Psoas muscle (tissue), 8 donors: ENCODE measurements at places on chromosomes 16 and 17. TPM values are rescaled to one million over a fixed set of nuclear protein-coding genes. Genes with fewer than 3 reads are reported as not detected.
A peak's percentile ranks its signal among the peaks of the same experiment; 100 is the strongest.

- DNase-seq, result no peak
Measured at GRCh38 chr16:19213885-19214284, 45.8 kb downstream of the SYT17 start.

- no peak for DNase-seq
Measured at GRCh38 chr17:47641202-47641601, 8.5 kb upstream of the KPNB1 start.

GRCh38 chr16:58459344-58460218 lies 40.4 kb upstream of the NDRG4 start:
- DNase-seq, result no peak

DNA sequence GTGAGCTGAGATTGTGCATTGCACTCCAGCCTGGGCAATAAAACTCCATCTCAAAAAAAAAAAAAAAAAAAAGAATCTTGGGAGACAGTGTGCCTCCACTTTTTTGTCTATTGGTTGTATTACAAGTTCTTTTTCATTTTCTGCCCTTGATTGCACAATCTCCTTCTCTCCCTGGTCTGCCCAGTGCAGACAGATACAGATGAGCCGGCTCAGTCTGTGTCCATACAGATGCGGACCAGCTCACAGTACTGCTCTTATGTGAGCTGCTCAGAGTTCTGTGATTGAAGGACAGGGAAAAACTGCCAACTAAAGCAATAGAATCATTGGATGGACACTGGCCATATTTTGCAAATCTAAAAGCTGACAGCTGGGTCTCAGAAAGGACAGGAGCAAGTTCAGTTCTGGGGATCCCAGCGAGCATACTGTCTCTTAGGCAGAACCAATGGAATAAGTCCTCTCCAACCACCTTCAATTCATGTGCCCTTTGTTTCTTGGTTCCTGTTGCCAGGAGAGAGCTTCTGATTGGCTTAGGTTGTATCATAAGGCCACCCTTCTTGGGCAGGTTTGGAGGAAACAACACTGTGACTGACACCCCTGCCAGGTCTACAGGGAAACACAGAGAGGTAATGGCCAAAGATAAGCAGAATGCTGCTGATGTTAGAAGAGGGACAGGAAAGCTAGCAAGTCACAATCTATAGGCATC lies 495.6 kb upstream of the HSBP1 start:
- no peak for DNase-seq

GRCh38 chr17:34360601-34361270 lies 2.3 kb downstream of the CCL1 start:
- DNase-seq, result no peak

GRCh38 chr17:50697663-50698272 lies 9.9 kb downstream of the ANKRD40 start:
- DNase-seq, result no peak

DNA sequence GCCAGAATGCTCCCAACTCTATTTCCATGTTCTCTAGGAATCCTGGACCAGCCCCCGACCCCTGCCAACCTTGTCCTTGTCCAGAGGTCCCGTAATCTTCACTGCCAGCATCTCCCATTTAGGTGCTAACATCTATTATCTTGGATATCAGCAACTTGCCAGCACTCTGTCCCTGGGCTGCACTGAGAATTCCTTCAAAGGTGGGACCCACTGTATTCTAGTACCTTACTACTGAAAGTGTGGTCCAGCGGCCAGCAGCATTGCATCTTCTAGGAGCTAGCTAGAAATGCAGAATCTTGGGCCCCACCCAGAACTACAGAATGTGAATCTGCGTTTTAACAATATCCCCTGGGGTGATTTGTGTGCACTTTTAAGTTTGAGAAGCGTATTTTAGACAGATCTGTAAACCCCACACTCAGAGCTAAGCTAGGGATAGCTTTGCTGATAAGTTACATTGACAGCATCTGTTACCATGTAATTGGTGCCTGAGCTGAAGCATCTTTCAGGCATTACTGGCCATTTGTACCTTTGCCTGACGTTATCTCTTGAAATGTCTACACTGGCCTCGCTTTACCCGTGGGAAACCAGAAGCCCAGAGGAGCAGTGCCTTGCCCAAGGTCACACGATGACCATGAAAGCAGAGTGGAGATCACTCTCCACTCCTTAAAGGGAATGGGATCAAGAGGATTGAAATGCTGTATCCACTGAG lies 8.3 kb downstream of the ABAT start:
- DNase-seq, result no peak

GRCh38 chr16:49431591-49432290 lies 58.1 kb downstream of the C16orf78 start:
- no peak for DNase-seq

DNA sequence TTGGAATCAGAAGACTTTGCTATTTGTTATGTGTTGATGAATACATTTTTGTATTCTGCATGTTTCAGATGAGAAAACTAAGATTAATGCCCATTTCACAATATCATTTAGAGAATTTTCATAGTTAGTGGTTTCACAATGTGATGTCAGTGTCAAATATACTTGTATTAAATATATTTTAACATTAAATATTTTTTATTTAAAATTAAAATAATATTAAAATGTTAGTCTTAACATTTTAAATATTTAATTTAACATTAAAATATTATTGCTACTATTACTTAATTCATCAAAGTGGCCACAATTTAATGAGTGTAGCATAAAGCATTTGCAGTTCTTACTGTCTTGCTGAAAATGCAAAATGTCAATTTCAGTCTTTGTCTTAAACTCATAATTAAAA lies 478.8 kb downstream of the KCNJ2 start:
- no peak for DNase-seq

- no peak for DNase-seq
Measured at GRCh38 chr16:26493751-26494150, 573.0 kb upstream of the C16orf82 start.

GRCh38 chr16:70778901-70779309 lies 22.1 kb downstream of the VAC14 start:
- DNase-seq, result peak; percentile 82

- peak; percentile 85 for DNase-seq
Measured at GRCh38 chr17:76506408-76507345, 5.5 kb upstream of the RHBDF2 start.

DNA sequence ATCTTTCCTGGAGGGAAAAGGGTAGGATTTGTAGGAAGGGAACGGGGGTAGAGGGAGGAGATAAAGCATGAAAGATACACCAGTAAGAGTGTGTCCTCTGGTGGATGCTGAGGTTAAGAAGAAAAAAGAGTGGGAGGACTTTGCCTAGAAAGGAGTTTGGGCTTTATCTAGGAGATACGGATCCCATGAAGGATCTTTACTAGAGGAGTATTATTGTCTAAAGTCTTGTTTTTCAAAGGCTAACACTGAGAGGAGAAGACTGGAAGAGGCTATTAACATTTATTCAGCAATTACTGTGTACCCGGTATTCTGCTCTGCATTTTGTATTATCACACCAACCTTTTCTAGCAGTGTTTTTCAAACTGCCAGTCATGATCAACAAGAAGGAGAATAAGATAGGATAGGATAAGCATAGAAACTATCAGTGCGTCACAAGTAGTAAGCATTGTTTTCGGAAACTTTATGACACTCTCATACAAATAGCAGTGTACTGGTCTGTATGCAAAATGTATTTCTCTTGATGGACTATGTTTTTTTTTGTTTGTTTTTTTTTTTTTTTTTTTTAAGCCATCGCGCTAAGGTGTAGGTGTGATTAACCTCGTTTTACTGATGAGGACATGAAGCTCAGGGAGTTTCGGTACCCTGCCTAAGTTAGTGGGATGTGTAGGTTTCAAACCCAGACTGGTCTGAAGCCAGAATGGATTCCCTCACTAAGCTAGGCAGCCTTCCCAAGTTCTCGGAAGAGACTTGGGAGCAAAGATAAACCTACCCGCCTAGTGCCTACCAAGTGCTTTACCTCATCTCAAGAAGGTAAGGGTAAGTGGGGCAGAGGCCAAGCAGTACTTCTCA lies 1.3 kb upstream of the SP2 start:
- no peak for DNase-seq

- DNase-seq, result peak; percentile 96
Measured at GRCh38 chr17:81871387-81872230, 472 bp upstream of the ARHGDIA start.

- DNase-seq, result no peak
Measured at GRCh38 chr17:57735230-57735629, 9.9 kb downstream of the CCDC182 start.

DNA sequence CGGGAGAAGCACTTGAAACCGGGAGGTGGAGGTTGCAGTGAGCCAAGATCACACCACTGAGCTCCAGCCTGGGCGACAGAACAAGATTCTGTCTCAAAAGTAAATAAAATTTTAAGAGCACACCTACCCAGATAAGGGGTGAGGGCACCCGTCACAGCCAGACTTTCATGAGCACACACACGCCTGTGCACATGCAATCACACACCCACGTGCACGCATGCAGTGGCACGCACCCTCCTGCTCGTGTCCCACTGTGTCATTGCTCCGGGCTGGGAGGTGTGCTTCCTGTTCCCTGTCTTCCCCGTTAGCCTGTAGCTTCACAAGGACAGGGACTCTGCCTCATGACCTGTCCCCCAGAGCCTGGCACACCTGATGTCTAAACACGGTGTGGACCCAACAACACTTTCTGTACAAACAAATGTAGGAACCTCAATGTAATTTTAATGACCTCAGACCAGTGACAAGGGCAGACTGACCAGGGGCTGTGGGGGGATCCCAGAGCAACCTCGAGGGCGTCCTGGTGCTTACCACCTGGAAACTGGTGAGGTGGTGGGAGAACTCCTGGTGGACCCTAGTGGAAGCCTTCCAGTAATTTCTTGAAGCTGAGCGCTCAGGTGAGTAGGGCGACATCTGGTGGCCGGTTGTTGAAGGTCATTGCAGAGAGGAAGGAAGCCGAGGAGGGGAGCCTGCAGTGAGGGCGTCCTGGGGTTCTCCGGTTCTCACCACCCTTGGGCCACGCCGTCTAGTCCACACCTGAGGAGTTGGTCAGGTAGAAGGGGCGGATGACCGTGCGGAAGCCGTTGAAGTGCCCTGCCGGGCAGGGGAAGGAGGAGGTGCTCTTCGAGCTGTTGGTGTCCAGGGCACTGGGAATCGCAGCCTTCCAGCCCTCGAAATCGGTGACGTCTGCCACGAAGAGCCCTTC lies 8.6 kb downstream of the LGALS3BP start:
- DNase-seq, result peak; percentile 79

DNA sequence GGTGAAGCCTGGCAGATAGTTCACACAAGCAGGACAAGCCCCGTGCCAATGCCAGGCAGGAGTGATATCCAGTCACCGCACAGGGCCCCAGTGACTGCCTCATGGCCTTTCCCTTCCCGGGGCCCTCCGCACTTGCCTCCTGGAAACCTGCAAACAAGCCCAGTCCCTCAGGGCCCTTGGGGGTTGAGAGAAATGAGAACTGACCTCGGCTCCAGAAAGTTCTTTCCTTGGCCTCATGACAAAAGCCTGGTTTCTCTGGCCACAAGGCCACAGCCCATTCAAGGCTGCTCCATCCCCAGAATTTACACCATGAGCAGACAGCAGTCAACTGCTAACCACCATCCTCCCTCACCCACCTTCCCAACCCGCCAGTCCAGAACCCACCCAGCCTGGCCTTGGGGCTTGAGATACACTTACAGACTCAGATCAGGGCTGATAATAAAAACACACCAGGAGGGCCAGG lies 77.6 kb downstream of the CCDC182 start:
- no peak for DNase-seq

GRCh38 chr17:81398832-81399411 lies 3.7 kb downstream of the BAHCC1 start:
- peak; percentile 66 for DNase-seq

GRCh38 chr16:75248142-75248535 lies 3.3 kb downstream of the BCAR1 start:
- DNase-seq, result no peak

- no peak for DNase-seq
Measured at GRCh38 chr16:47029724-47030123, 56.2 kb upstream of the DNAJA2 start.

DNA sequence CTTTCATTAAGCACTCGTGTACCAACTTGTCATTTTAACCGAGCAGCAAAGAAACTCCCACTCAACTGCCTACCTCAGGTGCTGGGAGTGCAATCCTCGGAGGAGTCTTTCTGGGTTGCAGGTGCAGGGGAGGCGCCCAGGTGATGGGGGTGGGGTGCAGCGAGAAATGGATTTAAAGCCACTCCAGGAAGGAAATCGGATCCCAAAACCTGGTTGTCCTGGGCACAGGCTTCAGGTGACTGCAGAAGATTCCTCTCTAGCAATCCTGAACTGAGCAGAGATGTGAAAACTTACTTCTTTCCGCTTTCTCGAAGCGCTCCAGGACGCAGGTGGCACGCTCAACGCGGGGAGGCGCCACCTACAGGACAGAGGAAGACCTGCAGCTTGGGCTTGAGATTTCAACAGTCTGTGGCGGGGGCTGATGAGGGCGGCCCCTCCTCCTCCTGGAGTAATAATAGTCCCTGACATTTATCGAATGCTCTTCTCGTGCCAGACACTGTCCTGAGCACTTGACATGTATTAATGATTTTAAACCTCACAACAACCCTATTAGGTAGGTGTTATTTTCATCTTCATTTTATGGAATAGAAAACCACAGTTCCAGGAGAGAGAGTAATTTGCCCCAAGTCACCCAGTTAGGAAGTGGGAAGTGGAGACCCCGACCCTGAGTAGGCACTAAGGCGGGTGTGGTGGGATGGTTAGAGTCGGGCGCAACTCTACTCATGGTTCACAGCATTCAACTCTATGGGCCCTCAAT lies 27.2 kb upstream of the SKAP1 start:
- peak; percentile 56 for DNase-seq

The C17orf50 gene
- total RNA-seq, result not detected

The MT4 gene
- not detected for total RNA-seq

The NXPH3 gene
- total RNA-seq, result 0.42 TPM

The LDHD gene
- total RNA-seq, result 46.9 TPM

The PDE6G gene
- not detected for total RNA-seq

The KCNJ2 gene
- 17.7 TPM for total RNA-seq

The ITGAL gene
- total RNA-seq, result 1.1 TPM

The WSCD1 gene
- 12.8 TPM for total RNA-seq

The CCL11 gene
- total RNA-seq, result 1.6 TPM

The PRSS22 gene
- total RNA-seq, result not detected

The EVPLL gene
- not detected for total RNA-seq

The KRT36 gene
- total RNA-seq, result not detected

The CDH11 gene
- 16.8 TPM for total RNA-seq
